ENCODE measurements at places on chromosomes 12 and 14. TPM values are rescaled to one million over a fixed set of nuclear protein-coding genes. Genes with fewer than 3 reads are reported as not detected.

CIROP gene
- not detected for total RNA-seq

OAS2 gene
- total RNA-seq = 2.5 TPM

SCN8A gene
- total RNA-seq = 1.6 TPM

BRMS1L gene
- total RNA-seq = 13.8 TPM

MYO1H gene
- not detected for total RNA-seq

CACNA2D4 gene
- total RNA-seq = 0.54 TPM

KRT73 gene
- total RNA-seq = not detected

ACSM4 gene
- not detected for total RNA-seq

CAPZA3 gene
- not detected for total RNA-seq

CLECL1 gene
- 1.3 TPM for total RNA-seq

KRT71 gene
- total RNA-seq = not detected

CHFR gene
- 22.2 TPM for total RNA-seq

STON2 gene
- total RNA-seq = 2.8 TPM

KLHL33 gene
- 0.95 TPM for total RNA-seq

Data from adrenal gland (tissue), 19 donors.